ENCODE measurements at places on chromosomes 2 and 18.

DNA sequence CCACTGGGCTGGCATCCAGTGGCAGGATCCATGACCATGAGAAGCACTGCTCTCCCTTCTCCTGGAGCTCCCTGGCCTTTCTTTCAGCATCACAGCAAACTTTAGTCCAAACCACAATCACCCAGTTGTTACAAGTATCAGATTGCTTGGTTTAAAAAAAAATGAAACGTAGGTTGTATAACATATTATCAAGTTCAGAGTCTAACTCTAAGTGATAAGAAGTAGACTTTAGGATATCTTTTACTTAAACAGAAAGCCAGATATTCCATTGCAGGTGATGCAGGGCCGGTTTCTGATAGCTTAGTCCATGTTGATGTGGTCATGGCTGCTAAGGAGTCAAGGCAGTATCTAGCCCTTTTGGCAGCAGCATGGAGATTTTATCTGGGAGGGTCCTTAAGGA lies 24.5 kb downstream of the SLC14A1 start:
- DNase-seq: no peak

DNA sequence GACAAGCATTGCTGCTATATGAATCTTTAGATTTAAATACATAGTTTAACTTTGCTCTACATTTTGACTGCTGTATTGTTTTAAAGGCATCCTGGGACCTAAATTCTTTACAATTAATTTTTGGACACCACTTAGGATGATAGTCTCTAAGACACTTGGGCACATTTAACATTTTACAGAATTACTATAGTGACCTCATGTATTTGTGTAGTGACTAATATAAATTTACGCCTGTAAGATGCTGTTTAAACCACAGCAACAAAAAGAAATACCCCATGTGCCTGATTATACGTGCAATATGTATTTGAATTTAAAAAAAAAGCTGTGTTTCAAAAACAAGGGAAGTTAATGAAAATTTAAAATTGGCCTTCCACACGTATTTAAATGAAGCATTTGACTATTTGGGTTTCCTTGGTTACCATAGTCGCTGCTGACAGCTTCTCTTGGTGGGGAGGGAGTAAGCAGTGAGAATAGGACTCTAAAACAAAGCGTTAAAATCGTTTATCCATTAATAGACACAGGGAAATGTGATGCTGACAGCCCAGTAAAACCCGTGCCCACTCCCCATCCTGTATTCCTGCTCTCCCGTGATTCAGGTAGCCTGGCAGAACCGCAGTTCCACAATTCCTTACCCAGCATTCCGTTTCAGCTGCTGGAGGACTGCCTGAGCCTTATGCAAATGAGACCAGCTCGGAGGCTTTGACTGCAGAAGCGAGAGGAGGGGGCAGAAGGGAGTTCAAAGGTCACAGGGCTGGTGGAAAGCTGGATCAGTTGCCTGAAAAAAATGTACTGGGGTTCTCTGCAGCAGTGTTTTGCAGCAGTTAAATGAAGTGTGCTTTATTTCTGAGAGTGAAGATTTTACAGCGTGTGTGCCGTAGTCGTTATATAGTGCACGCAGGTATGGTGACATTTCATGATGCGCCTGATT lies 104.3 kb downstream of the CSRNP3 start:
- DNase-seq: no peak

DNA sequence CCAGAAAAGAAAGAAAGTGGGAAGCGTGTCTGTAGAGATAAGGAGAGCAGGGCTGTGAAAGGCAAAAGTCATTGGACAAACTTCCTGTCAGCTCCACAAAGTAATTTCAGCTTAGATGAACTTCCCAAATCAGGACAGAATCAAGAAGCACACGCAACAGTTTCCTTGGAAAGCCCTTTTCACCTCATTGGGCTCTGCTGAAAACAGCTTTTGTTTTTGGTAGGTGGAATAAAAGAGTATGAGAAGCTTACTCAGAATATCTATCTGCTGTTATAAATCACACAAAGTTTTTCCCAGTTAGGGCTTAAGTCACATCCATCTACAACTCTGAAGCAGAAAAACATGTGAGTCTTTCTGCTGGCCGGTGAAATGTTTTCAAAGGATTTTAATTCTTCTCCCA lies 42.4 kb upstream of the EFEMP1 start:
- DNase-seq: peak; percentile 99

DNA sequence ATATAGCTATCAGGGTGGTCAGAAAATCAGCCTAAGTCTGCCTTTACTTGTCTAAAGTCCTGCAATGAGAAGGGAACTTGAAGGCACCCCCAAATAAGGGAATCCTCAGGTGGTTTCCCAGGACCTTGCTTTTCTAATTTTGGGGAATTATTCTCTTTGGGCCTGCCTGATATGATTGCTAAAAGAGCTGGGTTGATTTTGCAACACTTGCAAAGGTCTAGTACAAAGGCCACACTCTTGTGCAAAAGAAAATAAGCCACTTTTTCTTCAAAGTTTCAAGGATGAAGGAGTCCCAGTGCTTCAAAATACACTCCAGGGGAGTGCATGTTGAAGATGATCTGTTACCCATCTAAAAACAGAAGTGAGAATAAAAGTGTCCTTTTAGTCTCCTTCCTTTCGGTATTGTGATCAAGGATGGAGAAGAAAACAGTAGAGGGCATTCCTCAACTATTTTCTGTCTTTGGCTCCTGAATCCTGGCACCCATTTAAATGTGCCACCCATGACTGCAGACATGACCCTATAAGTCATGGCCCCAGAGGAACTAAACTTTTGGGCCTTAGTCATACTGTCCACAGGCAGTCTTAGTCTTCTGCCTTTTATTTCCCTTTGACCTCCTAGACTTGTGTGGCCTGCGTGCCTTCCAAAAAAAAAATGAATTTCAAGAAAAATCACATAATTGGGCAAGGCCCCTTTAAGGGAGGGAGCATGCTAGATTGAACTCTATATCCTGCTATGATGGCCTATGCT lies 5.1 kb downstream of the SULT1C3 start:
- no peak for DNase-seq

DNA sequence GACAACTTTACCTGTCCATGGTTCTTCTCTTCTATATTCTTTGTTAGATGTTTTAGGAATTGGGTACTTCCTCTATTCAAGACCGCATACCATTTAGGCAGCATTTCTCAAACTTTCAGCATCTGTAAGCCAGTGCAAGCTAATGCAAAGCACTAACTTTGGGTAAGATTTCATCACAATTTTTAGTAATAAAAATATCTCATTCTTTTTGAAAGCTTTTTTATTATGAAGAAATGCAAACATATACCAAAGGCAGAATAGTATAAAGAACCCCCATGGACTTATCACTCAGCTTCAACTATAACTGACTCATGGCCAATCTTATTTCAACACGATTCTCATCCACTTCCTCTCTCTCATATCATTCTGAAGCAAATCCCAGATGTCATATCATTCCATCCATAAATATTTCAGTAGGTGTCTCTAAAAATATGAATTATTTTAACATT lies 32.9 kb downstream of the INO80C start:
- DNase-seq: peak; percentile 70

DNA sequence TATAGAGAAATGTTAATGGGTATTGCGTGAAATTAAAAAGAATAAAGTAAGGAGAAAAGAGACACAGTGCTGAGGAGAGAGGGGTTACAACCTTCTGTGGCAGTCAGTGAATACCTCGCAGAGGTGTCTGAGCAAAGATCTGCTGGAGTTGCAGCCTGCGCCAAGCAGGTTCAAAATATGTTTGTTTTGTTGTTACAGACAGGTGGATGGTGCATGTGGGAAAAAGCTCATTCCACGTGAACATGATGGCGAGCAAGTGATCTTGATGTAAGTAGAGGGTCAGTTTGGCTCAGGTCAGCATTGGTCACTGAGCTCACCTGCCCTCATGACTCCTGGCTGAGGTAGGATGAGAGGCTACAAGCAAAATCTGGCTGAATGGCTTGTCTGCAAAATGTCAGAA lies 66.2 kb downstream of the SOX11 start:
- DNase-seq: no peak

- DNase-seq: no peak
Observed at GRCh38 chr18:60554967-60555366, 182.4 kb upstream of the MC4R start.

- DNase-seq: no peak
Observed at GRCh38 chr2:44826601-44827000, 114.9 kb upstream of the SIX3 start.

- no peak for DNase-seq
Observed at GRCh38 chr2:166613226-166613625, 119.2 kb upstream of the SCN7A start.

DNA sequence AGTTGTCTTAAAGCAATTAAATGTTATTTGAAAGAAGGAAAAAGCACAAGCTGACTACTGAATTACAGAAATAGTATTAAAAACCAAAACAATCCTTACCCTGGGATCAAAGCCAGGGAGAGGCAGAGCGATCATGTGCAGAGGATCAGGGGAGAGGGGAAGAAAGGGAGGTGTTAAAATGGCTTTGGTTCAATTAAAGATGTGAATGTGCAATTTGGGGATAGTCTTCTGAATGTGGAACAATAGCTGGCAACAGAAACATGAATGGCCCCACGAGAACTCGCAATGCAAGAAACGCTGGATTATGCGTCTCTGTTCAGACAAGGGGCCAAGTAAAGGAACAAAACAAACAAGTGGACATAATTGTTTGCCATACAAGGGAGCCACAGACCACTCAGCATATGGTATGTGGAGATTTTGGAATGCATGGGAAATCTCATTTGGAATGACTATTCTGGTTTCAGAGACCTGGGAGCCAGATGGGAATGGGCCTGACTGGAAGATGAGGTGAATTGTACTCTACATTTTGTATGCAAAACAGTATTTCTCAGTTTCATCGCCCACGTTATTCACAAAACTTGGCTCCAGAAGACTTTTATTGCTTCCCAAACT lies 155.4 kb downstream of the SLC4A3 start:
- DNase-seq: no peak

GRCh38 chr2:168467729-168468128 lies 11.7 kb downstream of the CERS6 start:
- no peak for DNase-seq

GRCh38 chr18:61360404-61361383 lies 27.5 kb downstream of the CDH20 start:
- no peak for DNase-seq

- no peak for DNase-seq
Observed at GRCh38 chr2:233743464-233744259, 14.8 kb downstream of the UGT1A3 start.

- DNase-seq: no peak
Observed at GRCh38 chr2:203361495-203361894, 33.3 kb downstream of the ABI2 start.

DNA sequence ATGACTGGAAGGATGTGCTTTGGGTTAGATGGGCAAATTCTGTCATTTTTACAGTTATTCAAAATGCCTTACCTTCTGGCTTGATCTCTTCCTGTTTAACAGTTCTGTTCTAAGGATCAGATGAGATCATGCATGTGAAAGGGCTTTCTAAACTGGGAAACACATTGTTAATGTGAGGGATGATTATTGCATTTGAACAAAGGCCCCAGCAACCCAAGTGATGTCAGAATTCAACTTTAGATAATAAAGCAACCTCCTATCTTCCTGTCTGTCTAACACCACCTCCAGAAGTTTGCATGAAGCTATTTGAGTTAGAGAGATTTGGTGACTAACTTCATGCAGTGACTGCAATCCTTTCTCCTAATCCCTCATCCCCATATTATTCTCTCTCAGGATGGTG lies 77.8 kb upstream of the B3GNT2 start:
- peak; percentile 10 for DNase-seq

DNA sequence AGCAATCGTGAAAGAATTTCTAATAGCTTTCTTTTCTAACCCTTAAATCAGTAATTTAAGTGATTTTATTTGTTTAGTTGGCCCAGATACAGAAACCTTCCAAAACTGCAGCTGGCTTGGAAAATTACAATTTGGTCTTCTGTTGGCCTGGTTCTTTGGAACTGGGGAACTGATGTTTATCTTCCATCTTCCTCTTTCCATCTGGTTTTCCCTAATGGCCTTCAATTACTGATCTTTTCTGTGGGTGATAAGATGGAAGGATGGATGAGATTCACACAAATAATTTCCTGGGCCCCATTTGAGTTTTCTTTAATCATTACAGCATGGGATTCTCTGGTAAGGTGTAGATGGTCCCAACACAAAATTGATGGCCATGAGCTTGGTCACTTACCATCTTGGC lies 106.5 kb upstream of the CHRNA1 start:
- no peak for DNase-seq

DNA sequence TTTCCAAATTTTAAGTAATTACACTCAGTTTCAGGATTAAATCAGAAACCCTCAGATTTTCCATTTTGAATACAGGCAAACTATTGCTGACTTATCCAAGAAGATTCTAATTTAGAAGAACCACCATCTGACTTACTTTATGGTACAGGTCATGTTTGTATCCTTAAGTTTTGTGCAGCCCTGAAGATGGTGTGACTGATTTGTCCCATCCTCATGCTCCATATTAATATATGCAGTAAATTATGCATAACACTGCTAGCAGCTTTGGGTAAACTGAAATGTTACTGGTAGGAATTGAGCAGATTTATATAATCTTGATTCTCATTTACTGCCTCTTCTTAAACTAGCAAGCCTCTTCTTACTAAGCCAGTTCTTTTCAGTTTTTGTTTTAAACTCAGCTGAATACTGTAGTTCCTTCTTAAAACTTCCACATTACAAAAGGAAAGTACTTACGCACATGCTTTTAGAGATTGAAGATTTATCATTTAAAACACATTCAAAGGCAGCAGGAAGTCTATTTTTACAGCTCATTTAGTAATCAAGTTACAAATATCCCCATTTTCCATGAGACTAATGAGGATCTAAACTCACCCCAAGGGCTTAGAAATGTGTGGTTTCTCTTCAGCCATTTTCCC lies 25.7 kb downstream of the MEX3C start:
- DNase-seq: no peak
